ENCODE measurements at places on chromosomes 16 and 17. TPM values are rescaled to one million over a fixed set of nuclear protein-coding genes. Genes with fewer than 3 reads are reported as not detected.
A peak's percentile ranks its signal among the peaks of the same experiment; 100 is the strongest.

DNA sequence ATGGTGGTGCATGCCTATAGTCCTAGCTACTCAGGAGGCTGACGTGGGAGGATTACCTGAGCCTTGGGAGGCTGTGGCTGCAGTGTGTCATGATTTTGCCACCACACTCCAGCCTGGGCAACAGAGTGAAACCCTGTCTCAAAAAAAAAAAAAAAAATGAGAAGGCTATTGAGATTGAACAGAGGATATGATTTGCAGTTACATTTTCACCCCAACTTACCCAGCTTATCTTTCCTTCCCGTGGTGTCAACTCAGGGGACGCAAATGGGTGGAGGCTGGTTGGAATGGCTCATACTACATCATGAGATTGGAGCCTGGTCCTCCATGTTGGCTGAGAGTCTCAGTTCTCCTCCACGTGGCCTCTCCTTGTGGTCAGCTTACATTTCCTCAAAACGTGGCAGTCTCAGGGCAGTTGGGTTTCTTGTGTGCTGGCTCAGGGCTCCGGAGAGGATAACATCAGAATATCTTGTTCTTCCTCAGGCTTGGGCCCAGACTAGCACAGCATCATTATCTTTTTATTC lies 17.2 kb upstream of the NSMCE1 start:
- ATAC-seq, result peak; percentile 61

DNA sequence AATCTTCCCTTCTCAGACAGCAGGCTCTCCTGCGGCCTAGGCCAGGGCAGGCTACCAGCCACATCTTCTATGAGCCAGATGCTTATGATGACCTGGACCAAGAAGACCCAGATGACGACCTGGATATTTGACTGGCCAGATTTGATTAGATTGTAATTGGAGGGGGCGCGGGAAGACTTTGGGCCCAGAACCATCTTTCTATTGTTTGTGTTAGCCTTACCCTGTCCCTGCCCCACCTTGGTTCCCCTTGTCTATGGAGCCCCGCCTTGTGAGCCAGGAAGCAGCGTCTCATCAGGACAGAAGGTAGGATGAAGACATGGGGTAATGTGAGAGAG lies 2.8 kb downstream of the CLDN7 start:
- no peak for ATAC-seq

Gene SLC38A8
- total RNA-seq, result not detected

GRCh38 chr17:63153488-63153887 lies 187.5 kb downstream of the TANC2 start:
- ATAC-seq, result peak; percentile 58

Gene ZNF594
- total RNA-seq, result 4.7 TPM

DNA sequence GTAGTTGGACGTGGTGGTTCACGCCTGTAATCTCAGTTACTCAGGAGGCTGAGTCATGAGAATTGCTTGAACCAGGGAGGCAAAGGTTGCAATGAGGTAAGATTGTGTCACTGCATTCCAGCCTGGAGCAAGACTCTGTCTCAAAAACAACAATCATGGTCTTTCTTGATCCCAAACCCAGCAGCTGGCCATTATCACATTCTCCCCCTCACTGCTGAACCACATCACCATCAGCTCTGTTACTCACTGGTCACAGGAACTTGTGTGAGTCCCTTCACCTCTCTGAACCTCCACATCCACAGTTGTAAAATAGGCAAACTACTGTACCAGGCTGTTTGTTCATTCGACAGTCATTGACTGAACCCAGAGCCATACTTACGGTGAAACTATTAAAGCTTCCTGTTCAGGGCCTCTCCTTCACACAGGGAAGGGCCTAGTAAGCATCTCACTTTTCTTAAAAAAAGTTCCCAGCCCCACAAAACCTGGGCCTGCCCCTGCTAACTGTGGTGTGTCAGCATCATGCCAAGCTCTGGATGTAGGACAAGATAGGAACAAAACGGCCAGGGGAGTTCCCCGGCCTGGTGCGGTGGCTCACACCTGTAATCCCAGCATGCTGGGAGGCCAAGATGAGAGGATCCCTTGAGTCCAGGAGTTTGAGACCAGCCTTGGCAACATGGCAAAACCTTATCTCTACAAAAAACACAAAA lies 104.7 kb downstream of the COPRS start:
- ATAC-seq, result no peak

Gene ANKRD40CL
- total RNA-seq, result not detected

DNA sequence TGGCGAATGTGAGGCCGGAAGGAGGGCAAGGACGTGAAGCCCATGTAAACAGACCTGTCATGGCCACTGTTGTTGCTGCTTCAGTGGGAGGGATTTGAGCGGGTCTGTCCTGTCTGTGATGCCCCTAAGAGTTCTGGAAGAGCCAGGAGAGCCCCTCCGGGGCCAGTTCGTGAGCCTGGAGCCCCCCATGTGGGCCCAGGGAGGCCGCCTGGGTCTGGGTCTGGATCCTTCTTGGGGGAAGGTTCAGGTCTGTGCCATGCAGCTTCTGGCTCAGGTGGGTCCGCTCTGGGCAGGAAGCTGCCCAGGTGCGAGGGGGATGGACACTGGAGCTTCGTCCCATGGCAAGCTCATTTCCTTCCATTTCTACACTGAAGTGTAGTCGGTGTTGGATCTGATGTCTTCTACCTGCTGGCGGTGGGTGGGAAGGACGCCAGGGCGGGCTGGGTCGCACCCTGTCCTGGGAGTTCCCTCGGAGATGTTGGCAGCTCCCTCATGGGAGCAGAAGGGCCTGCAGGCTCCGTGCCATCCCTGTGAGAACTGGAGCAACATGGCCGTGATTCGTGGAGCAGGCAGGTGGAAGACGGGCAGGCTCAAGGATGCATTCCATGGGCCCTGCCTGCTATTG lies 11.2 kb upstream of the WFIKKN1 start:
- no peak for ATAC-seq

Gene KRTAP9-8
- not detected for total RNA-seq

- no peak for ATAC-seq
These were observed 72.7 kb downstream of the OMG start for GRCh38 chr17:31224366-31224765.
